Neural crest cell (in vitro differentiated cells): ENCODE measurements at places on chromosomes 11 and 22.

GRCh38 chr11:78168539-78169477 lies 19.6 kb downstream of the KCTD21 start:
- DNase-seq = no peak

DNA sequence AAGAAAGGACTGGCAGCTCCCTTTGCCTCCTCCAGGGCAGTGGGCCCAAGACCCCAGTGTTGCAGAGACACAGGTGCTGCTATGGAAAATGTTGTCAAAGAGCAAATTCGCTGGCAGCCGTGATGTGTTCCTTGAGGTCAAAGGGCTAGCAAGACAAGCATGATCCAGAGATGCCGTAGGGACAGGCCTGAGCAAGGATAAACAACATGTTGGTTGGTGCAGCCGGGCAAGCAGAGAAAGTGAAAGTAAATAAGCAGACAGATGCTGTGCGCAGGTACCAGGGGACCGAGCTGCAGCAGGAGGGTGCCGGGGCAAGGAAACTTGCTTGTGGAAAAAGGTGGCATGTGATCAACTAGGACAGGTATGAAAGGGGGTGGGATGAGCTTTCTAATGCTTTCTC lies 125.5 kb upstream of the NECTIN1 start:
- DNase-seq = no peak

DNA sequence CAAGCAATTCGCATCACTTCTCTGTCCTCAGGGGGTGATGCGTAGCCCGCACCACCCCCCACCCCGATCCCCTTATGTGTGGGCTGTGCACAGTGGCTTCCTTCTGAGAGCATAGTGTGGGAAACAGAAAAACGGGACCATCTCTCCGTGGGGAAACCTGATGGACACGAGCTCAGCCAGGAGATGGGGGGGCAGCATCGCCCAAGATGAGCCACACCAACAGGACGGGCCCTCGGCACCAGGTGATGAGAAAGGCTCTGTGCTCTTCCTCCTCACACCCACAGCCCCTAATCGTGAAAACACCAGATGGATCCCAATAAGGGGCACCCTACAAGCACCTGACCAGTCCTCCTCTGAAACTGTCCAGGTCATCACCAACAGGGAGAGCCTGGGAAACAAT lies 153.6 kb downstream of the SHANK2 start:
- DNase-seq = no peak

- DNase-seq = no peak
These were observed 162.1 kb upstream of the RASSF10 start for GRCh38 chr11:12846786-12847615.

- DNase-seq = no peak
These were observed 366.2 kb downstream of the MIAT start for GRCh38 chr22:27023591-27023990.

DNA sequence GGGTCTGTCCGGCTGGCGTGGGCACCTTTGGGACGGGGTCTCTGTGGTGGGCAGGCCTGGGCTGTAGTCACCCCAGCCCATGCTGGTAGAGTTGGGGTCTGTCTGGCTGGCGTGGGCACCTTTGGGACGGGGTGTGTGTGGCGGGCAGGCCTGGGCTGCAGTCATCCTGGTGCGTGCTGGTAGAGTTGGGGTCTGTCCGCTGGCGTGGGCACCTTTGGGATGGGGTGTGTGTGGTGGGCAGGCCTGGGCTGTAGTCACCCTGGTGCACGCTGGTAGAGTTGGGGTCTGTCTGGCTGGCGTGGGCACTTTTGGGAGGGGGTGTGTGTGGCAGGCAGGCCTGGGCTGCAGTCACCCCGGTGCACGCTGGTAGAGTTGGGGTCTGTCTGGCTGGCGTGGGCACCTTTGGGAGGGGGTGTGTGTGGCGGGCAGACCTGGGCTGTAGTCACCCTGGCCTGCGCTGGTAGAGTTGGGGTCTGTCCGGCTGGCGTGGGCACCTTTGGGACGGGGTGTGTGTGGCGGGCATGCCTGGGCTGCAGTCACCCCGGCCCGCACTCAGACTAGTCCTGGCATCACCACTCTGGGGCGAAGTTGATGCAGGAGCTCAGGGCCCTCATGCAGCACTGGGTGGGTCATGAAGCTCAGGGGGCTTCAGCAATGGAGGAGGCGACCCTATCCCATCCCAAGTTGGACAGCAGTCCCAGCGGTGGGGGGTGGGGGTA lies 19.3 kb downstream of the PRR33 start:
- no peak for DNase-seq

DNA sequence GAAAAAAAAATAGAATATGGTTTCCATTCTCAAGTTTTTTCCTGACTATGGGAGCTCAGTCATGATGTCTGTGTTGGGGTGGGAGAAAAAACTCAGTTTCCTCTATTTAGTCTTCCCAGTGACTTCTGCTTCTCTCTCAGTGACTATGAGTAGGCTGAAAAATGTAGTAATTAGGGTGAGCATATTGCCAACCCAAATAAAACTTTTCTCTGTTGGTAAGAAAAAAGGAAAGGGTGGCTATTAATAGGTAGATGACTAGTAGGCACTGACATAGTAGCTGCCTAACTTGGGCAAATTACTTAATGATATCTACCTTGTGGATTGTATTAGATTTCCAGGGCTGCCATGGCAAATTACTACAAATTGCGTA lies 34.2 kb upstream of the BIRC3 start:
- no peak for DNase-seq

- no peak for DNase-seq
These were observed 889.7 kb upstream of the API5 start for GRCh38 chr11:42422090-42422489.

- no peak for DNase-seq
These were observed 35.7 kb downstream of the BID start for GRCh38 chr22:17738386-17739128.

- peak; percentile 11 for DNase-seq
These were observed 1.0 kb downstream of the RTN3 start for GRCh38 chr11:63682066-63683021.

GRCh38 chr11:77035039-77035438 lies 841 bp downstream of the B3GNT6 start:
- DNase-seq = no peak

DNA sequence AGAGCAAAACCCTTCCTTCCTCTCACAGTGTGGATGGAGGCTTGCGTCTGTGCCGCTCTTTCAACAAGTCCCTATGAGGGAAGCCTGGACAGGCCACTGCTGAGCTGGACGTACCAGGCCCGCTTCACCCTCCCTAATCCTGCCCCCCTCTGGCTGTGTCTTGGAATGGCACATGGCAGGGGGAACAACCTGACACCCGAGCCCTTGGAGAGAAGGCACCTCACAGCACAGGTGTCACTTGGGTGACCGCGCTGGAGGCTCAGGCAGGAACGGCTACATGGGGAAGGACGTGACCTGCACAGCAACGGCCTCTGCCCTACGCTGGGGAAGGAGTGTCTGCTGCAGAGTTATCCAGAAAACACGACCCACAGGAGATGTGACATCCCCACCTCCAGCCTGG lies 11.0 kb downstream of the CARS1 start:
- DNase-seq = no peak

DNA sequence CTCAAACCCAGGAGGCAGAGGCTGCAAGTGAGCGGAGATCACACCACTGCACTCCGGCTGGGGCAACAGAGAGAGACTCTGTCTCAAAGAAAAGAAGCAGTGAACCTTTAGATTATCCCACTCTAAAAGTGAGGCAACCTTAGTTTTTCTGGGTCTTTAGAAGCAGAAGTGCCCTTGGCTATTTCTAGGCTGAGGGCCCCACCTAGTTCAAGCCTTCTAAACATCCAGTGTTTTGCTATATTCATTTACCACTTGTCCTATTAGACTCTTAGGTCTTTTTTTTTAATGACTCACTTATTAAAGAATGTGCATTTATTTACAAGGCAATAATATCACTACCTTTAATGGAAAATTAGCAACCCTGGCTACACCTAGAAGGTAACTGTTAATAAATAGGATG lies 16.7 kb upstream of the EHF start:
- DNase-seq = no peak

DNA sequence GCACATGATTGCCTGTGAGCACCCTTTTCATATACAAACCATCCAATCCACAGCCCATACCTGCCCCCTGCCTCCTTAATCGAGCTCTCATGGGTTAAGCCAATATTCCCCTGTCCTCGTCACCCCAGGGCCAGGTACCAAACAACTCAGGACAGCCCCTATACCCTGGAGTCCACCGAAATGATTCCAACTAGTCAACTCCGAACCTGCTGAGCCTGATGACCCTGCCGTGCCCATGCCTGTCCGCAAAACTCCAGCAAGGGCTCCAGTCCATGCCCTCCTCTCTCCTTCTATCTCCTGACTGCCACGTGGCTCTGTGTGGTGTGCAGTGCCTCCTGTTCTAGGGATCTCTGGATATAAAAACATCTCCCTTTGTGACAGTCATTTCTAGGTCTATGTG lies 35.5 kb upstream of the SYT13 start:
- no peak for DNase-seq

GRCh38 chr11:61976420-61976800 lies 9.0 kb upstream of the FTH1 start:
- no peak for DNase-seq

DNA sequence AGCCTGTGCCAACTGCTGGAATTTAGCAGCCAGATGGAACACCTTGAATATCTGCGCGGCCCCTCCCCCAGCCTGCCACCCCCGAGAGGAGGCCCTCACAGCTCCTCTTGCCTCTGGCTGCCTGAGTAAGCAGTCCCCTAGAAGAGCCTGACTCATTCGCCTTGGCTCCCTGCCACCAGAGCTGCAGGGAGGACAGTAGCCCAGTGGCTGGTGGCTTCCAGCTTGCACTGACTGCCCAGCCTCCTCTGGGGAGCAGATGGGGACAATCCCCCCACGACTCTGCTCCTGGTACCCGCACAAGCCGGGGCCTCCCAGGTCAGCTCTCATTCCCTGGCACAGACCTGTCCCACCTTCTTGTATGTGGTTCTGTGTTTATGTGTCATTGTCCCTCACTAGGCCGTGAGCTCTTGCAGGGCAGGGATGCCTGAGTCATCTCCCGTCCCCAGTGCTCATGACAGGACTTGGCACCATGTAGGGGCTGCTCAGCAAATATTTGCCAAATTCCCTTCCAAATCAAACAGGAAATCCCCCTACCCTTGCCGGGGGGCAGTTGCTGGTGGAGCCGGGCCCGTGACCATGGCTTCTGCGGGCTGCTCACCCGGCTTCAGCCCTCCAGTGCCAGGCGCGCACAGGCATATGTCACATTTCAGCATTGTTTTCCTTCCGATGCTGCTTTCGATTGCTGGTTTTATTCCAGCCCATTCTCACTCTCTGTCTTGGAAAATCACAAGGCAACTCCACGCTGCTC lies 43.6 kb downstream of the CACNG2 start:
- no peak for DNase-seq

DNA sequence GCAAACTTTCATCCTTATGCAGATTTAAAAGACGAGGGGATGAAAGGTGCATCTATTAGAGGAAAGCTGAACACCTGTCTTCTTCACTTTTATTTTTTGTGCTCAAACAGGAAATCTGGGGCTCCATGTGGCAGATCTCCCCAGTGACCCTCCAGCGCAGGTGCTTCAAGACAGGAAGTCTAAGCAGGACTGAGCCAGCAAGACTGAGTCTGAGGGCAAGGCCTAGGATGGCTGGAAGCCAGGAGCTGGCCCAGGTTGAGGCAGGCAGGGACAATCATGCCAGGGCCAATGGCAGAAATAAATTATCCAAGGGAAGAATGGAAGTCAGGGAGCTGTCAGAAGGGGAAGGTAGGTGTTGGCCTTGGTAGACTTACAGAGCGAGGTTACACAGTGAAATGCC lies 101.1 kb upstream of the SPON1 start:
- DNase-seq = no peak

GRCh38 chr11:104652996-104653395 lies 245.3 kb downstream of the CASP12 start:
- no peak for DNase-seq

DNA sequence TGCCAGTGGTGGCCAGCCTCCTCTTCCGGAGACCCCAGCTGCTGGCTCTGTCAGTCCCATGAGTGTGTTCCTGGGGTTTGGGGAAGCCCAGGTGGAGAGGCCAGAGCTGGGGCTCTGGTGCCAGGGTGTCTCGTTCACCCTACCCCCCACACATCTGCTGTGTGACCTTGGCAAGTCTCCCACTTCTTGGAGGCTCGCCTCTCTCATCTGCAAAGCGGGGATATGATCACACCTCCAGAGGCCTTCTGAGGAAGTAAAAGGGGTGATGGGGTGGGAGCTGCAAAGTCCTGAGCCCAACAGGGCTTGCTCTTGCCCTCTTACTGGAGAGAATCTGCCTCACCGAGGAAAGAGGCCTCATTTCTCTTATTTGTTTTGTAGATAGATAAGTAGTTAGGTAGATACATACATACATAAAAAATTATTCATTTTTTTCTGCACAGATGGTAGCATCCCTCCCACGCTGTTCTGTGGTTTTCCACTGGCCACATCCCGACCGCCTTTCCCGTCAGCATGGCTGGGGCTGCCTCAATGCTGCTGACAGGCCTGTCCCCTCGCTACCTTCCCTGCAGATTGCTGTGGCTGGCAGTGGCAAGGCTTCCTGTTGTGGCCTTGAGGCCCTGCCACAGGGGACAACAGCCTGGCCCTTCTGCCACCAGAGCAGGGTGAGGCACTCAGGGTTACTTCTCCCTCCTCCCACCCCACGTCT lies 23.9 kb downstream of the MYO7A start:
- no peak for DNase-seq

DNA sequence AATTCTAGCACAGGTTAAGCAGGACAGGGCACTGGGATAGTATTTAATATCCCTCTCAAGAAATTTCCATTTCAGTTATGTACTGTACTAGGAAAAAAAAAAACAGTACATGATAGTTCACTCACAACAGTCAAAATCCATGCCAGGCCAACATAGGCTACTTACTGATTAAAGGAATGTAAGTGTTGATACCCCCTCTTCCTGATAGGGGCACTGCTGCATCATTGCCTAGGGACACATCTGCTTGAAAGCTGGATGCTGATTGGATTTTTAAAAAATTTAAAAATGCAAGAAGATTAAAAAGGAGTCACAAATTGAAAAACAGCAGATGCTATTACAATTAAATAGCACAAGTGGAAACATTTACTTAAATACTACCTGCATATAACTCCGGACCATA lies 43.4 kb downstream of the APOL5 start:
- no peak for DNase-seq

DNA sequence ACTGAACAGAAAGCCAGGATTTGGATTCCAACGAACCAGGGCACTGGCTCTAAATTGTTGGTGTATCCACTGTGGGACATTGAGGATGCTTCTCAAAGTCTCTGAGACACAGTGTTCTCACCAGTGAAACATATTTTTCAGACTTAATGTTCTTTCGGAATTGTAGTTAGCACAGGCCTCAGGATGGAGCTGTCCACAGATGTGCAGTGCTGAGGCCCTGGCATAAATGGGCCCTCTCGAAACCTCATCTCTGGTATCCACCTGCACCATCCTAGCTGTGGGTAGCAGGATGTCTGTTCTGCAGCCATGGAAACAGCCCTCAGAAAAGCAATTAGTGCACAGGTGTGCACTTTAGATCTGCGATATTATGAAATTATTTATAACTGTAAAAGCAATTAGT lies 656.8 kb downstream of the TBC1D22A start:
- no peak for DNase-seq

DNA sequence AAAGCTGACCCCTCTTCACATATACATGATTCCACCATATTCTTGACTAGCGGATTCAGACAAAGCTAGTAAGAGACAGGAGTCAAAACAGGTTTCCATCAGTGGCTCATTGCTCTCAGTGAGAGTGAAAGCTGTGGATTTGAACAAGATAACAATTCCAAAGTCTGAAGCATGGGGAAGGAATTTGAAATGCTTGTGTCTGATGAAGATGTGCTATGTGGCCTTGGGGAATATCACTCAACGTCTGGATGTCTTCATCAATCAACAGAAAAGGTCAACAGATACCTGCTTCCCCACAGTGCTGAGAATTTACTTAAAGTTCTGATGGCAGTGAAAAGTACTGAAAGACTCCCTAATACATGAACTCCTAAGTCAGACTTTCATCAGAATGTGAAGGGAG lies 46.9 kb upstream of the SESN3 start:
- DNase-seq = no peak
